SK-MEL-5 (cell line): ENCODE measurements at places on chromosomes 13 and 19. TPM values are rescaled to one million over a fixed set of nuclear protein-coding genes. Genes with fewer than 3 reads are reported as not detected.
A peak's percentile ranks its signal among the peaks of the same experiment; 100 is the strongest.

The PRODH2 gene
- total RNA-seq: not detected in 2 replicates

The KLF1 gene
- total RNA-seq: 0.24 TPM in 1 of 2 replicates, not detected in the other

DNA sequence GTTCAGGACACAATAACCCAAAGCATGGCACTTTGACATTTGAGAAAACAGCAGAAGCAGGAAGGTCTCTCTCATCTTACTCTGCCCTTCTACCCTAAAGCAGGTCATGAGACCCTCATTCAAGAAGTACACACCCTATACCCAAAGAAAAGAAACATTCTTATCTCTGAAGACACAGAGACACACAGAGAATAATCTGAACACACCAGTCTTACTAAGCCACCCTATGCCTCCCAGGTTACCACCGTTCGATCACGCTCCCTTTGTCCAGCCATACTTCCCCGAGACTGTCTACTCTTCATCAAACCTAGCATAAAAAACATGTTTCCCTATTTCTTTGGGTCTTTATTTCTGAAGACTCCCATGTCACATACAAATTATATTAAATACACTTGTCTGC is 66.5 kb upstream of the ANKRD10 start:
- peak; percentile 22 for DNase-seq

The PRTN3 gene
- total RNA-seq: not detected in 2 replicates

DNA sequence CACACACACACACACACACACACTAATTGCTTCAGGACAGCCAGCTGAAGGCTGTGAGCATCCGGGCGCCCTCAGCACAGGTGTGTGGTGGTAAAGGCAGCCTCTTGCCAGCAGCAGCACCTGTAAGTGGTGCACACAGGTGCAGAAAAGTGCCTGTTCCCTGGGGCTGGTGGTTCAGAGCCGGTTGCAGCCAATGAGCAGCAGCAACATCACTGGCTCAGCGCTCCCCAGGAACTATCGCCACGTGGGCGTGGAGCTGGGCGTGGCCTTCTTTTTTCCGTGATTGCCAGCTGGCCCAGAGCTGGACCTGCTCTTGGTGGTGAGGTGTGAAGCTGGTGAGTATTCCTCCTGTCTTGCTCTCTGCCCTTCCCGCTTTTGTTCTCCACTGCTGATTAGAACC is at the start of gene NLRP5:
TSS of gene NLRP5 (plus strand) at position 289 of the 400 bp plus-strand sequence.
- no peak for DNase-seq

The ONECUT3 gene
- total RNA-seq: not detected in 2 replicates

- DNase-seq: no peak
Observed at GRCh38 chr19:48598996-48599700, 7.4 kb upstream of the SPACA4 start.

DNA sequence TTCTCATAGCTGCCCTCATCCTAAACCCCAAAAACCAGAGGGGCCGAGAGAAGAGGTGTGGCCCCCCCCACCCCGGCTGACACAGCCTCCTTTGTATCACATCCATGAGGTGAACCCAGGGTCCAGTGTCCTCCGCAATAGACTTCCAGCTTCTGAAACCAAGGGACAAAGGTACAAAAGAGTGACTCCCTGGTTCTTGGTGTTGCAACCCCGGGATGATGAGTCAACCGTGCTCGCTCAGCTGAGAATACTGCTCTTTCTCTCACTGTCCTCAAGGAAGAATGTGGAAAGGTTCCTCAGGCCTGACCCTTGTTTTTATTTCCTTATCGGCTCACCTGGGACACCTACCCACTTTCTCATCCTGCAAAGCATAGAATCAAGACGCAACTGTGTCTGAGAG is 5.5 kb downstream of the SLC15A1 start:
- DNase-seq: no peak

- no peak for DNase-seq
Observed at GRCh38 chr13:51525567-51526167, 58.6 kb upstream of the WDFY2 start.

DNA sequence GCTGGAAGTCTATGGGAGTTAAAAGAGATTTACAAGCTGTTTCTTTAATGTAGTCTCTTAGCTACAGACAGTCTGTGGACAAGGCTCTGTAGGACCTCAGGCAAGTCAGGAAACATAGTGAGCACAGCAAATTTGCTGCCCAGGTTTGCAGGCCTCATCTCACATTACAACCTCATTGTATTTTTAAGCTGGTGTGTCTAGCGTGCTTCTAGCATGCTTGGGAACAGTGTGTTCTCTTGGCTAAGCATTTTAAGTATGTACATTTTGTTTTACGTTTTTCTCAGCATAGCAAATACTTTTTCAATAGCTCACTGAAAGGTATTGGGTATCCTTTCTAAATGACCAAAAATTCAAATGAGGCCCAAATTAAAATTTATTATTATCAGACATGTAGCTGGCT is 113.2 kb downstream of the STARD13 start:
- DNase-seq: no peak

DNA sequence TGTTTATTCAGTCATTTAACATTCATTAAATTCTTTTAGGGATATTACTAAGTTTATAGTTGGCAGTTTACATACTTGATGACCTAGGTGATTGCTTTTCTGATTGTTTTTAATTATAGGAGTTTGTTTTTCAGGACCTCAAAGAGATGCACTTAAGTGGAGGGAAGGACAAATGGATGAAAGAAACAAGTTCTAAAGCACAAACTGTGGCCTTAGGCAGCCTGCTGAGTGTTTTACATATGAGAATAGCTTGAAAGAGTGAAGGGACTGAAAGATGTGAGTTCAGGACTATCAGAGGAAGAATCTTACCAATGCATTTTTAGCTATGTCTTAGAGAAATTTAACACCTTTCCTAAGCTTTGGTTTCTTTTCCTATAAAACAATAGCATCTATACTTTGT is 402.6 kb downstream of the KLF12 start:
- DNase-seq: no peak

GRCh38 chr13:31913459-31913858 is 118.1 kb upstream of the FRY start:
- DNase-seq: no peak

DNA sequence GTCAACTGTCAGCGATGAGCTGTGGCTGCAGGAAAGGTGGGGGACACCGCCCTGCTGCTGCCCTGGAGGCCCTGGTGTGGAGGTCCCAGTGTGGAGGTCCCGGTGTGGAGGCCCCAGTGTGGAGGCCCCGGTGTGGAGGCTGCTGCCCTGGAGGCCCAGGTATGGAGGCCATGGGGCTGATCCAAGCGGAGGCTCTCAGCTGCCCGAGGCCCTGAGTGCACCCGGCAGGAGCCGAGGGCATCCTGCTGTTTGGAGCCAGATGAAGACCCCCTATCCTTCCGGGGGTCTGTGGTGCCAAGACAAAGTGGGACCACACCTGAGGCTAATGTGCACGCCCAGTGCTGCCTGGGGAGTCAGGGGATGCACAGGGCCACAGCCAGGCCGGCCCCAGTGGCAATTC is 210.4 kb upstream of the SOX1 start:
- no peak for DNase-seq

DNA sequence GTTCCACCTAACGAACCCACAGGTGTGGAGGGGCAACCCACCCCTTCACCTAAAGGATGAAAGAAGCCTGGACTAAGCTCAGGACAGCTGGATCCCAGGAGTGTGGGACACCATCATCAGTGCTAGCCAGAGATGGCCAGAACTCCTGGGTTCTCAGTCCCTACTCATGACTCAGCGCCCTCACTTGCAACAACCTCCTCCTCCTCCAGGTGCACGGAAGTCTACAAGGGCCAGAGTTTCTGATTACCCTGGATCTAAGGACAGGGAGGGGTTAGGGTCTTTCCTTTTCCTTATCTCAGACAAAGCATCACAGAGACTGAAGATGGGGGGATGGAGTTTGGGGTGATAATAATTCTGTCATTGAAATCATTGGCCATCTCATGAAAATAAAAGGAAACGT is 8.0 kb downstream of the TULP2 start:
- DNase-seq: no peak

- DNase-seq: no peak
Observed at GRCh38 chr19:16376241-16376640, 51.6 kb downstream of the KLF2 start.

GRCh38 chr13:30856005-30856790 is 49.9 kb upstream of the MEDAG start:
- DNase-seq: no peak

DNA sequence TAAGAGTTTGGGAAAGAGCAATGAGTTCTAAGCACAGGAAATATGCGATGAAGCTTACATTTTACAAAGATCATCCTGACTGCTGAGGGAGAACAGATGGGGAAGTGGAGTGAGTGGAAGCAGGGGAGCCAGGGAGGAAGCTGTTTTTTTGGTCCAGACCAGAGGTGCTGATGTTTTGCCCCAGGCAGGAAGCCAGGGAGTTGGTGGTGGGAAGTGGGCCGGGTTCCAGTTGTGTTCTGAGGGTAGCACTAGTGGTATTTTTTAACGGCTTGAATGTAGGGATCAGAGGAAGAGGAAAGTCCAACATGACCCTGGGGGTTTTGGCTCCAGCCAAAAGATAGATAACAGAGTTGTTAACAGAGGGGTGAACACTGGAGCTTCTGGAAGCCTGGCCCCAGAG is 20.7 kb upstream of the OLFM4 start:
- no peak for DNase-seq

GRCh38 chr19:45968626-45969025 is 5.0 kb downstream of the NOVA2 start:
- peak; percentile 43 for DNase-seq

GRCh38 chr13:26971990-26972887 is 199.4 kb downstream of the USP12 start:
- peak; percentile 46 for DNase-seq
